IPS-NIHi11 (cell line): ENCODE measurements at places on chromosomes 2 and 18.
A peak's percentile ranks its signal among the peaks of the same experiment; 100 is the strongest.

DNA sequence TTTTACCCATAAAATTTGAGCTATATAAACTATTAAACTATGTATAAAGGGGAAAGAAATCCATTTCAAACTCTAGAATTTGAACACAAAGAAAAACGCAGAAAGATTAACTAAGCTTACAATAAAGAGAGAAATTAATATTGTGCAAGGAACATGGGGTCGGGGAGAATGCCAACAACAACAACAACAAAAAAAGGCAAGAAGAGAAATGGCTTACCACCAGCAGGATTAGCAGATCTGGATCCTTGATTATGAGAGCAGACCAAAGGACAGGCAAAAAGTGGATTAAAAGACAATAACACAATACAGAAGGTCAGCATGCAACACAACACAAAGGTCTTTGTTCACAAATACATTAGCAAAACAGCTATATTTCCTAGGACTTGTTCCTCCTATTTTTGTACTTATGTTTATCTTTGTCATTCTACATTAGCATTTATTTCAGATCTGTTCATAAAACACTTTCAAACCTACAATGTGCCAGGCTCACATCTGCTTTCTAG, 103.4 kb upstream of the RNU4ATAC start:
- no peak for DNase-seq

- no peak for DNase-seq
These were observed 14.7 kb downstream of the CROCC2 start for GRCh38 chr2:240920783-240921231.

DNA sequence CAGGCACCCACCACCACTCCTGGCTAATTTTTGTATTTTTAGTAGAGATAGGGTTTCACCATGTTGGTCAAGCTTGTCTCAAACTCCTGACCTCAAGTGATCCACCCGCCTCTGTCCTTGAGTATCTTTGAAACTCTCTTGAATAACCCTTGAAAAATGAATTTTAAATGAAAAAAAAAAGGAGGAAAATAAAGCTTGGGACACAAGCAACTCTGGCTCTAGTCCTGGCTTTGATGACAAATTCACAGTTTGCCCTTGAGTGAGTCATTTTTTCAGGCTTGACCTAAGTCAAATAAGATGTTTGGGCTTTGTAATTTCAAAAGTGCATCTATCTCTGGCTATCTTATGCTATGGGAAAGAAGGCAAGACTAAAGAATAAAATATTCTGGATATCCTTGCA, 79.0 kb upstream of the TRIB2 start:
- no peak for DNase-seq

- DNase-seq, result no peak
These were observed 42.7 kb upstream of the POLE4 start for GRCh38 chr2:74915743-74916142.

DNA sequence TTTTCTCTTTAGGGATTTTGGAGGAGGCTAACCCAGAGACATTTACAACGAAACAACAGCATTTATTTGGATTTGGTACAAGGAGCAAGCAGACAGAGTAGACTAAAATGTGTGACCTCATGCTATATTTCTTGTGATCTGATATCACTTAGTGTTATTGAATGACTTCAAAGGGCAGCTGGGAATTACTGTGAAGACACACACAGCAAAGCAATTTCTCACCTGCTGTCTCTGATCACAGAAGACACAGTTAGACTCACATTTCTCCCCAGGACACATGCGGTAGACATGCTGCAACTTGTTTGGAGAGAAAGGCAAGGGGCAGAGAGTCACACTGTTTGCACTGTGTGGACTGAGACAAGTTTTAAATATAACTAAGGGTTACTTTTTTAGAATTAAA, 67.5 kb downstream of the LTBP1 start:
- no peak for DNase-seq

DNA sequence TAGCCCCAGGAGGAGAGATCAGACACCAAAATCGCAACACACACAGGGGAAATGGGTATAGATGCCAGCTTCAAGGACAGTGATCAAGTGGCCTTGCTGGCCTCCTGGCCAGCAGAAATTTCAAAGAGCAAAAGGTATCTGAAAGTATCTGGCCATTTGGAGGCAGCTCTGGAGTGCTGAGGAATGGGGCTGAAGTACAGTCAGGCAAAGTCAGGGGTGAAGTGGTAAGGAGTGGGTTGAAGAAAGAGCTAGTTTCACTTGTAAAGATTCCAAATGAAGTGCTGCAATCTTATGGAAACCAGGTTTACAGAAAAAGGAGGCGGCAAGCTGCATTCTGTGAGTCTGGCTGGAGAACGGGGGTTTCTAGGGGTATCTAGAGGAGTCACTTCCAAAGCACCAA, 19.2 kb upstream of the PCBP1 start:
- no peak for DNase-seq

- DNase-seq, result peak; percentile 73
These were observed 36.5 kb downstream of the SEMA4F start for GRCh38 chr2:74690571-74690970.

DNA sequence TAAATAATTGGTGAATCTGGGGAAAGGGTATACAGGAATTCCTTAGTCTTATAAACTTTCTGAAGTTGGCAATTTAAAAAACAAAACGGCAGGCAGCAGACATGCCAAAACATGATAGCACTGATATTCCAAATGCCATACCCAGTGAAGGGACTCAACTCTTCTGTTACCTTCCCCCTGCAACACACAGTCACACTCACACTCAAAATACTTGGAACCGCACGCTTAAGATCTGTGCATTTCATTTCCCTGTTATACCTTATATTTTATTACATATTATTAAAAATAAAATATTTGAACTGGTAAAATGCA, 123.4 kb downstream of the ZFP36L2 start:
- DNase-seq, result no peak

DNA sequence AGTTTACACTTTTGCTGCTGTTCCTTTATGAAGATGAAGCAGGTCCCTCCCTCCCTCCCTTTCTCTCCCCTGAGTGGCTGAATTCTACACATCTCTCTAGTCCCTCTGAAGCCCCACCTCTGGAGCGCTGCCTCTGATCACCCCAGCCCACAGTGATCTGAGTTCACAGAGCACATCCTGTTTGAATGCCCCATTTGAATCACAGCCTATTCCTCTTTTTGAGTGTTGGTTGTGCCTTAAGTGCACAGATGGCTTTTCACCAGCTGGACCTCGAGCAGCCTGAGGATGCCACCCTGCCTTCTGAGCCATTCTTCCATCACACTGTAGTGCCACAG, 87.1 kb downstream of the ITGB1BP1 start:
- DNase-seq, result no peak

GRCh38 chr2:190506666-190507065, 27.9 kb downstream of the NEMP2 start:
- no peak for DNase-seq

DNA sequence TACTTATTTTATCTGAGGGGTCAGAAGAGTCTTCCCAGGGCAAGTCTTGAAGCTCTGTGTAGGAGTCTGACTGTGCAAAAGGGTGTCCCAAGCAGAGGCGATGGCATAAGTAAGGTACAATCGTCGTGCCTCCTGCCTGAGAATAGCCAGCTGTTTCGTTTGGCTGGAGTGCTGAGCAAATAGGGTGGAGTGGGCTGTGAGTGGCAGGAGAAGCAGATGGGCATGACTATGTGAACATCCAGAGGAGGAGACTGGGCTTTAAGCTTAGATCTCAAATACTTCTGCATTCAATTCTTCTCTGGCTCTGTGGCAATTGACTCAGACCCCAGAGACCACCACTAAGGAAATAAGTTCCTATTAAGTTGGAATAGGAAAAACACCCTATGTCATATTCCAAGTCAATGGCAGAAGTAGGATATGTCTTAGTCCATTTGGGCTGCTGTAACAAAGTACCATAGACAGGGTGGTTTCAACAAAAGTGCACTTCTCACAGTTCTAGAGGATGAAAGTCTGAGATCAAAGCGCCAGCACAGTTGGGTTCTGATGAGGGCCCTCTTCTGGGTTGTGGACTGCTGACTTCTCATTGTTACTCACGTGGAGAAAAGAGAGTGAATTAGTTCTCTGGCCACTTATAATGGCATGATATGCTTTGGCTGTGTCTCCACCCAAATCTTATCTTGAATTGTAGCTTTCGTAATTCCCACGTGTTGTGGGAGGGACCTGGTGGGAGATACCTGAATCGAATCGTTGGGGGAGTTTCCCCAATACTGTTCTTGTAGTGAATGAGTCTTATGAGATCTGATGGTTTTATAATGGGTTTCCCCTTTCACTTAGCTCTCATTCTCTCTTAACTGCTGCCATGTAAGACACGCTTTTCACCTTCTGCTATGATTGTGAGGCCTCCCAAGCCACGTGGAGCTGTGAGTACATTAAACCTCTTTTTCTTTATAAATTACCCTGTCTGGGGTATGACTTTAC, 120.2 kb downstream of the LPIN1 start:
- DNase-seq, result no peak

DNA sequence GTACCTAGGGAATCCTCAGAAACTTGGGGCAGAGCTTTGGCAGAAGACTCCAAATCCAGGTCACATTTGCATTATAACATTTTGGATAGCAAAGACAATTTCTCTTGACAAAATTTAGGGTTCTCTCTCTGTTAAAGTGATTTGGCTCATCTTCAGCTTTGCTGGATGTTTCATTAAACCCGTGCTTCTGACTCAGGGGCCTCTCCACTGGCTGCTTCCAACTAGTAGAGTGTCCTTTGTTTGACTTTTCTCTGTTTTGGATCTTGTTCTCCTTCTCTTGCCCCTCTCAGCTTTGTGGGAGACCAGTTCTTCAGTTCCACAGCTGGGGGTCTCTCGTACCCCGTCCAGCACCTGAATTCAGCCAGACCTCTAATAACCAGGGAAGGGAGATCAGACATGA, 145.6 kb downstream of the PLCL1 start:
- no peak for DNase-seq

- DNase-seq, result no peak
These were observed 203.3 kb downstream of the SNTG2 start for GRCh38 chr2:1153920-1154319.

DNA sequence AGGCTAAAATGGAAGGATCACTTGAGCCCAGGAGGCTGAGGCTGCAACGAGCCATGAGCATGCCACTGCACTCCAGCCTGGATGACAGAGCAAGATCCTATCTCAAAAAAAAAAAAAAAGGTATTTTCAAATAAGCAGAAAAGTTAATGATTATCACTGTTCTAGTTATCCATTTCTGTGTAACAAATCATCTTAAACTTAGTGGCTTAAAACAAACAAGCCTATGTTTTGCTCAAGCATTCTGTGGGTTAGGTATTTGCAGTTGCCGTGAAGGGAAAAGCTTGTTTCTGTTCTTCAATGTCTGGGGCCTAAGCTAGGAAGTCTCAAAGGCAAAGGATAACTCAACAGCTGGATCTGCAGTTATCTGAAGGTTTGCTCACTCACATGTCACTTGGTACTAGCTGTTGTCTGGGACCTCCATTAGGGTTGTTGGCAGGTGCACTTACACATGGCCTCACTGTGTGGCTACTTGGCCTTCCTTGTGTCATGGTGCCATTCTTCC, 14.1 kb downstream of the MFF start:
- no peak for DNase-seq

DNA sequence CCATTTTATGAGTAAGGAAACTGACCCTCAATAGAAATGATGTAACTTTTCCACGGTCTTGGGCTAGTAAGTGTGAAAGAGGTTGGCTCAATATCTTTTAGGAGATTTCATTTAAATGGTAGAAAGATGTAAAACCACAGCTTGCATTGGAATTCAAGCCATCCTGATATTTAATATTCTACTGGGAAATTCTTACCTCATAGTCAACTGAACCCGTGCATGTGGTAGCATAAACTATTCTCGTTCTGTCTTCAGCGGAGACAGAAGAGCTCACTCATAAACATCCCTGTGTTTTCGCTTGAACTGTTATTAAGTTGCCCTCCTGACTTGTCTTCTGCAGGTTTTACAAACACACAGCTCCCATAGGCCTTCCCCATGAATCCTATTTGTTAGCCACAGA, 8.5 kb upstream of the SPATS2L start:
- no peak for DNase-seq

DNA sequence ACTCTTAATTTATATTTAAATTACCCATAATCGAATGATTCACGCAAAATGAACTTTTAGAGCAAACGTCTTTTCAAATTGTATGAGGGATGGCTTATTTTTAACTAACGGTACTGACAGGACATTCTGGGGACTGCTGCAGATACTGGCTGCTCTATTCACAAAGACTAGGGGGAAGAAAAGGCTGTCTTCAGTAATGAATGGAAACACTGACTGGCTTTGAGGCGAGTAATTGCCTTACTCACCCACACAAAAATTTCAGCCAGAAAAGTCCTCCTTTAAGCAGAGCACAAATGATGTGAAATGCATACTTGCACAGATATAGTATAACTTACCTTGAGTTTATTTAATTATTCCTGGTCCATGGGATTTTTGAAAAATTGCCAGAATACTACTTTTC, 852.6 kb downstream of the DPP10 start:
- peak; percentile 7 for DNase-seq

- peak; percentile 30 for DNase-seq
These were observed 116.9 kb downstream of the PHLPP1 start for GRCh38 chr18:62832282-62832681.

DNA sequence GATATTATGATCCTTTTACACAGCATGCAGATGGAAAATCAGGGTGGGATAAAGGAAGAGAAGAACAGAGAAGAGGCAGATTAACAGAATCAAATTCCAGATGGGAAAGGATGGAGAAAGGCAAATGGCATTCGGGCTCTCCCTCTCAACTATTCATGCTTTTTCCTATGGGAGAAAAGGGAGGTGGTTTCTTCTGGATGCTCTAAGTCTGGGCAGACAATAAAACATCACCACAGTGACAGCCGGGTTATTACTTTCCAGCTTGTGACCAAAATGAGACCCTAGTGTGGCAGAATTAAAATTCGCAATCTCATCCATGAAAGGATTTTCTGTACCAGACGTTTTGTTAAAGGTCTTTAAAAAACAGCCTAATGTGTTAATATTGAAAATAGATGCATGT, 440.7 kb downstream of the RND3 start:
- DNase-seq, result no peak

GRCh38 chr2:231483398-231484329, 19.4 kb upstream of the NCL start:
- DNase-seq, result peak; percentile 51

- no peak for DNase-seq
These were observed 30.4 kb downstream of the PRKRA start for GRCh38 chr2:178420463-178420999.

DNA sequence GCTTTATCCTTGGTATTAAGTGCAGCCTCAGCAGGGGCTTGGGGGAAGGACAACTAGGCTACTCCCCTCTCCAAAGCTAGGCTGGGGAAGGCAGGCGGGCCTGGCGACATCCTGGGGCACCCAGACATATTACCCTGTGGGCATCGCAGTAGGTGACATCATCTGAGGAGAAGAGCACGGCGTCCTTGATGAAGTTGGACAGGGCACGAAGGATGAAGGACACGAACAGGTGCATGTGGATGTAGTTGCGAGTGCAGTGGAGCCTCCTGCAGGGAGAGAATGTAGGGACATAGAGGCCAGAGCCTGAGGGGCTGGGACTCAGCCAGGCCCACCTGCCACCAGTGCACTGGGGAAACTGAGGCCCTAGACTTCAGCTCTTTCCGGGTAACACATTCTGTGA, 32.3 kb downstream of the TMEM37 start:
- no peak for DNase-seq

- DNase-seq, result no peak
These were observed 72.3 kb downstream of the MCFD2 start for GRCh38 chr2:46843316-46843715.

GRCh38 chr18:75407468-75408437, 19.8 kb downstream of the SMIM21 start:
- peak; percentile 54 for DNase-seq
